Stimulated activated CD8-positive, alpha-beta memory T cell treated with anti-CD3 and anti-CD28 coated beads, Interleukin-7, amount 100 ng/mL, for 4 hours (primary cell): ENCODE measurements at places on chromosomes 6 and 20.

GRCh38 chr20:25269833-25270170 lies 21.9 kb downstream of the PYGB start:
- DNase-seq = no peak

DNA sequence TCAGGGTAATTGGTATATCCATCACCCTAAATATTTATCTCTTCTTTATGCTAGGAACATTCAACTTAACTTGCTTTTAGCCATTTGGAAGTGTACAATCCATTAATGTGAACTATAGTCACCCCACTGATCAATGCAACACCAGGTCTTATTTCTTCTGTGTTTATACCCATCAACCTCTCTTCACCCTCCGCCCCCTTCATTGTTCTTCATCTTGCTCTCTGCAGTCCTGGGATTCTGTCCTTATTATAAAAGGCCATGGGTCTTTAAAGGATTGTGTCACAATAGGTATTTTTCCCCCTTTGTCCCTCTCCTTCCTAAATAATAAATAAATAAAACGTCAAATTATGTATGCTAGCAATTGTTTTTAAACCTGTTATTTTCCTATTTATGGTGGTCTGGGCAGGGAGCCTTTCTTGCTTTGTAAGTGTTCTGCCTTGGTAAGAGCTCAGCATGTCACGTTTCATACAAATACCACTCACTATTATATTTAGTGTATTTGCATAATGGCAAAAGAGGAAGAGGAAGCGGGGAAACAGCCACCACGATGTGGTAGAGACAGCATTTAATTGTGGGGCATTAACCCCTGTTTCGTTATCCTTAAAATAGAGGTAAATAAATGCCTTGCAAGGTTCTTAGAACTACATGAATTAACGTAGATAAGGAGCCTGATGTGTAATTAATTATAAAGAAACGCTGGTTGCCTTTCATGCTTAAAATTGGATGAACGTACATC lies 1.9 kb downstream of the ABRACL start:
- DNase-seq = no peak

- no peak for DNase-seq
Measured at GRCh38 chr6:147467886-147468285, 40.6 kb upstream of the SAMD5 start.

DNA sequence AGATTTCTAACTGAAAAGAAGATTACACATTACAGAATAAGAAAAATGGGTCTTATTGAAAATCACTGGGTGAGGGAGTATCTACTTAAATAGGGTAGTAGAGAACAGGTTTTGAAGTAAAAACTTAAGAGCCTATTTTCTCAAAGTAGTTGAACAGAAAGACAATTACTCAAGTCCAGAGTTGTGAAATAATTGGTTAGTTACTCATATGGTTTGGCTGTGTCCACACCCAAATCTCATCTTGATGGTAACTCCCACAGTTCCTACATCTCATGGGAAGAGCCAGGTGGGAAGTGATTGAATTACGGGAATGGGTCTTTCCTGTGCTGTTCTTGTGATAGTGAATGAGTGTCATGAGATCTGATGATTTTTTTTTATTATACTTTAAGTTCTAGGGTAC lies 1035.3 kb upstream of the GJE1 start:
- DNase-seq = no peak

GRCh38 chr6:5331845-5332442 lies 70.6 kb downstream of the FARS2 start:
- DNase-seq = no peak

DNA sequence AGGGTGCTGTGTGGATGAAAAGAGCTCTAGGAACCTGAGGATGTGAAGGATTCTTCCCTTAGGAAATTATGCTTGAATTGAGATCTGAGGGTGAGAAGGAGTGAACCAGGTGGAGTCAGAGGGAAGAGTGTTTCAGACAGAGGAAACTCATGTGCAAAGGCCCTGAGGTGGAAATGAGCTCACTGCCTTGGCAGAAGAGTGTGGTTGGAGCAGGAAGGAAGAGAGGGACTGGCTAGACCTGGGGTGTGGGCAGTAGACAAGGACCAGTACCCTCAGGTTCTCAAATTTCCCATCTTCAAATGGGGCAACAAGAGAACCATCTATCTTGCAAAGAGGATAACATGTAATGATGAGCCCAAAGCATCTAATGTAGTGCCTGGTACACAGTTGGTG lies 24.0 kb upstream of the GTSF1L start:
- no peak for DNase-seq

- no peak for DNase-seq
Measured at GRCh38 chr6:43399932-43400487, 27.3 kb upstream of the ABCC10 start.

- no peak for DNase-seq
Measured at GRCh38 chr6:162887981-162888689, 160.4 kb downstream of the PACRG start.

DNA sequence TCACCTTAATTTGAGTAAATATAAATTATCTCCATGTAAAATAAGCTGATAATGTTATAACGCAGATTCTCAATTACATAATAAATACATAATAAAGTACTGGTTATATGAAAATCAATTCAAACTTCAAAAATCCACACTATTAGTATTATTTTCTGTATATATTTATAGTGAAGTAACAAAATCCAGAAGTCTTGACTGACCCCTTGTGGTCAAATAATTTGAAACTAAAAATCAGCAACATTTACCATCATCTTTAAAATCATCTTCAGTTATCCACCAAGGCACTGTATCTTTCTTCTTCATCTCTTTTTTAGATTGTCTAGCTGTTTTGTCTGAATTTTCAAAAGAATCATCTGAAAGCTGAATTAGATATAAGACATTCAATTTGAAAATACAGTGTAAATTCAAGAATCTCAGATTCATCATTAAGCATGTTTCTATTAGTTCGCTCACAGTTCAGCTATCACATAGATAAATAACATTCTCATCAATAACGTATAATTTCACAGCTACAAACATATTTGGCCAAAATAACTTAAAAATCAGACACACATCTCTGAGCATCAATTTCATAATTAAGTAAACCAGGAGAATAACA lies 6.5 kb downstream of the CEP162 start:
- DNase-seq = no peak

GRCh38 chr6:158338311-158339112 lies 26.2 kb downstream of the TULP4 start:
- no peak for DNase-seq

DNA sequence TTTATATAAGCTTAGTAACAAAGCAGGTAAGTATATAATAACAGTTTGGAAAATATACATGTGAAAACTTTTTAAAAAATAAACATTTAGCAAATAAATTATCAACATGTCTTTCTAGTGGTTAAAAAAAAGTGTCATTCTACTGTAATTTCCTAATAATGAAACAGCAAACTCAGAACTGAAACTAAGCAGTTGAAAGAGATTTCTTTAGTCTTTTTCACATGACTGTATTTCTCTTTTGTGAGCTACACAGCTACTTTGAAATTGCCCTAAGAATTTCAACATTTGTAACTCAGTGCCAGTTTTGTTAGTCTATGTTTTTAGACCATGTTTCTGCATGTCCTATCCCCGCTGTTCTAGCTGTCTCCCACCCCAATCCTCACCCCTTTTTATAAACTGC lies 28.4 kb upstream of the SDHAF4 start:
- DNase-seq = no peak

GRCh38 chr20:57053793-57054552 lies 212.5 kb downstream of the BMP7 start:
- DNase-seq = no peak

GRCh38 chr20:2932498-2932897 lies 59.2 kb downstream of the PTPRA start:
- no peak for DNase-seq

- no peak for DNase-seq
Measured at GRCh38 chr20:58245181-58245891, 16.9 kb upstream of the ANKRD60 start.

DNA sequence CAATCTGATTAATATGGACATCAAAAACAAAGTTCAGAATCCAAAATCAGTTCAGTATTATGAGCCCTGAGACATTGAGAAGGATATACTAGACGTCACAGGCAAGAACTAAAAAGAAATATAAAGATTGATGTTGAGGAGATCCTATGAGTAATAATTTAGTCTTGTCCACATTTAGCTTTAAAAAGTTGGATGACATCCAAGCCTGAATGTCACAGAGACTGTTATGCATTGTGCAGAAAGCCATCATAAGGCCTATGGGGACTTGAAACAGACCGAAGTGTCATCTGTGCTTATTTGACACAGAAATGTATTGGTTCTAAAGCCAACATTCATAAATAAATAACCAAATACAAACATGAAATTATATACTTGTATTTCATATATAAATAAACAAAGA lies 581.8 kb upstream of the MMS22L start:
- no peak for DNase-seq

- DNase-seq = no peak
Measured at GRCh38 chr20:47784599-47785310, 526 bp downstream of the SULF2 start.

GRCh38 chr20:1674361-1674760 lies 16.8 kb upstream of the SIRPG start:
- no peak for DNase-seq

DNA sequence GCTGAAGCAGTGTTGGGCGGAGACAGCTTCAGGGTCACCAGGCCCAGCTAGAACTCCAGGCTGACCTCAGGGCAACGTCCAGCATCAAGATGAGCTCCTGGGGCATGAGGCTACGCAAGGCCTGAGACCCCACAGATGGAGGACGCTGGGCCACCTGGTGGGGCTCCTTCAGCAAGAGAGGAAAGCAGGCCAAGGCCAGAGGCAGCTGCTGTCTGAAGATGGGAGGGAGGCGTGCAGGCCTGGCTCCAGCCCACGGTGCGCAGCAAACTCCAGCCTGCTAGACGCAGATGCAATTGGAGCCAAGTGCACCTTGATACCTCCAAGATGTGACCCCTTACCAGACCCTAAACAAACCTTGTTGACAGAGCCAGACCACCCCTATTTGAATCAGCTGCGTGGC lies 220.9 kb upstream of the RREB1 start:
- no peak for DNase-seq

DNA sequence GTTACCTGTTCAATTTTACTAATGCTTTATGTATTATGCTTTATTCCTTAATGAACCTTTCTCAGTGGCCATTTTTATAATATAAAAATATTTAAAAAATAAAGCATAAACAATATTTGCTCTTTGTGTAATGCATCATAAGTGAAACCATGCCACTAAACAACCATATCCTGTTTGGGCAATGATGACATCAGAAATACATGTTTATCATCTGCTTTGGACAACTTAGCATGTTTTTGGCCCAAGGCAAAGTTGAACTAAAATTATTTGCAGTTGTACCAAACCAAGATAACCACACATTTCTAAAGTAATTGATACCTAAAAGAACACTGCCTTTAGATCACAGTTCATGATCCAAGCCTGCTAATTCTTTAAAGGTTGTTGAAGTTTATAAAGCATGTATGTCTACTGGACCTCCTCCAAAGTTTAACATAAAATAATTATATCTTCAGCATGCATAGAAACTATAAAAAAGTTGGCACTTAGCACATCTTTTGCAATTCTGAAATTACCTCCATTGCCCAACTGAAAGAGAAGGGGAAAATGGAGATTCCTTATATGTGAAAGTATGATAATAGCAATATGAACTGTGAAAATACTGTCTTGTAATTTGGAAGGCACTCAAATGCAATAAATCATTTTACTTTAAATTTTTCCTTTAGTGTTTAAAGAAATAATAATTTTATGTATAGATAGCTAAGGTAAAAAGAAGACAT lies 325.6 kb upstream of the RUNX2 start:
- no peak for DNase-seq

DNA sequence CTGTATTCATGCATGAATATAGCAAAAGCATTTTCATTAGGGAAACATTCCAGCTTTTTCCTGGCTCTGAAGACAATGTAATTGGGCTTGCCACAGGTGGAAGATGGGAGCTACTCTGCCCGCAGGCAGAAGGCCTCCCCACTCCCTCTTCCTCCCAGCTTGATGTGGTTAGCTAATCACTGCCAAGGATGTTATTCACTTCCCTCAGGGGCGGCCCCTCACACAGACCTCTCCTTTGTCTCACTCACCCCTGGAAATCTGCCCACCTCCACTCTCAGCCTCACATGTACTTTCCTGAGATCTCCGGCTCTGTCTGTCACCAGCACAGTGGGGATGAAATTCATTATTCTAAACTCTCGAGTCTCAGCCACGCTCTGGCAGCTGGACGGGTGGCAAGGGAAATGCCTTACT lies 100.7 kb downstream of the ANKRD60 start:
- DNase-seq = no peak

- DNase-seq = no peak
Measured at GRCh38 chr6:4727217-4727616, 49.0 kb upstream of the CDYL start.

GRCh38 chr6:25987845-25988244 lies 25.2 kb downstream of the TRIM38 start:
- DNase-seq = no peak

DNA sequence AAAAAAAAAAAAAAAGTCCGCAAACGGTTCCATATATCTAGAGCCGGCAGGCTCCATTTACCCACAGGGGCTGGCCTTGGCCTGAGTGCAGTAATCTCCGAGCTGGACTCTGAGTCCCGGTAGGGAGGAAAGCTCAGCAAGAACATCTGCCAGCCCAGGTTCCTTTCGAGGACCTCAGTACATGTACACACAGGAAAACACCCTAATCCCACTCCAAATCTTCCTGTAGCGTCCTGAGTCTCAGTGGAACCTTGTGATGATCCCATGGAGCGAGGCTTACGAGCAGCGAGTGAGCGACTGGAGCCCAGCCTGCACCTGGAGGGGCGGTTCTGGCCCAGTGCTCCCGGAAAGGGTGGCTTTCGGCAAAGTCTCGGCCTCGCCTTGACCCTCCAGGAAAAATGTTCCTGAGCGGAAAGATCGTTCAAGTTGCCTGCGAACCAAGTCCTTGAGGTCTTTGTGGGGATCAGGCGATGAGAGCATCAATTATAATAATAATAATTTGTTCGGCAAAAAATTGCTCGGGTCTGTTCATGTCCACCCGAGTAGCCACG lies 32.1 kb downstream of the PRSS16 start:
- DNase-seq = no peak

DNA sequence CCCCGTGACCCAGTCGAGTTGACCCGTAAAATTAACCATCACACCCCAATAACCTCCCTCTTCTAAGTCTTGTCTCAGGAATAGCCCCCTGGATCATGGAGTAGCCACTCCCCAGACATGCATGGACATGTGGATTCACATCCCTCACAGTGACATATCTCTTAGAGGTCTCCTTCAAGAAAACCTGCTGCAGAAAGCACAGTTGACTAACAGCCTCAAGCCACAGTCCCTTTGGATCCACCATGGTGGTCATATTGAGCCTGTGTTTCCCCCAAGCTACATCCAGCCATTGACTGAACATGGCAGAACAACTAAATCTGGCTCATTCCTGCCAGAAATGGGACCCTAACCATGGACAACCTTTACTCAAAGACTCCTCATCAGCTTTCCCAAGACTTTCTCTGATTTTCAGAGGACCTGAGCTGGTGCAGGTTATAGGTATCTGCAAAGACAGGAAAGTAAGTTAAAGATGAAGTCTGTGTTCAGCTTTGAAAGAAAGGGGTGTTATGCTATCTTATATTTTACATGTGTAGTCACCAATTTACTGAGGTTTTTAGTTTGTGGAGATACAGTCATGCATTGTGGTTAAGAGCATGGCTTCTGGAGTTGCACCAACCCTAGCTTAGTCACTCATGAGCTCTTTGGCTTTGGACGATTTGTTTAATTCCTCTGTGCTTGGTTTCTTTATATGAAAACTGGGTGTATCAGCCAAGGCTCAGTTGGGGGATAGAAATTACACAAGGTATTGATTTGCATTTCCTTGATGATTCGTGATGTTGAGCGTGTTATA lies 219.1 kb downstream of the MYLK4 start:
- DNase-seq = no peak

- DNase-seq = no peak
Measured at GRCh38 chr20:2465100-2465499, 5.5 kb downstream of the SNRPB start.
